Urinary bladder (tissue), 4 donors: ENCODE measurements at places on chromosomes 16 and 17. TPM values are rescaled to one million over a fixed set of nuclear protein-coding genes. Genes with fewer than 3 reads are reported as not detected.

WFDC1 gene
- polyA plus RNA-seq = 67.2 TPM

STH gene
- not detected for polyA plus RNA-seq

KCNJ18 gene
- polyA plus RNA-seq = not detected

PRRT2 gene
- polyA plus RNA-seq = 8.2 TPM

SDK2 gene
- 0.61 TPM for polyA plus RNA-seq

ARL5C gene
- not detected for polyA plus RNA-seq

FADS6 gene
- polyA plus RNA-seq = 0.96 TPM

POLR2C gene
- polyA plus RNA-seq = 75.1 TPM

HOXB1 gene
- not detected for polyA plus RNA-seq

ADAD2 gene
- polyA plus RNA-seq = 0.47 TPM

MYH2 gene
- 0.15 TPM for polyA plus RNA-seq

KRTAP3-1 gene
- polyA plus RNA-seq = not detected

FAAP100 gene
- 21.0 TPM for polyA plus RNA-seq

TEKT1 gene
- polyA plus RNA-seq = not detected

SMPD3 gene
- polyA plus RNA-seq = 0.18 TPM

ATP2A1 gene
- 0.42 TPM for polyA plus RNA-seq

ZNF768 gene
- polyA plus RNA-seq = 50.6 TPM

PHAF1 gene
- polyA plus RNA-seq = 11.0 TPM

FOXF1 gene
- polyA plus RNA-seq = 83.3 TPM

KRT28 gene
- polyA plus RNA-seq = not detected

HEATR9 gene
- polyA plus RNA-seq = not detected

CA5A gene
- polyA plus RNA-seq = not detected

TAC4 gene
- polyA plus RNA-seq = not detected

TMED6 gene
- 0.09 TPM for polyA plus RNA-seq

PYY gene
- not detected for polyA plus RNA-seq

NPIPB6 gene
- 0.81 TPM for polyA plus RNA-seq
